Tongue (tissue), 3 donors: ENCODE measurements at places on chromosomes 2 and 18.

GRCh38 chr2:13576406-13577036, 859.8 kb downstream of the TRIB2 start:
- no peak for DNase-seq

GRCh38 chr18:6374935-6375529, 39.7 kb downstream of the L3MBTL4 start:
- no peak for DNase-seq

- no peak for DNase-seq
Observed at GRCh38 chr2:134193006-134193405, 60.9 kb upstream of the MGAT5 start.

DNA sequence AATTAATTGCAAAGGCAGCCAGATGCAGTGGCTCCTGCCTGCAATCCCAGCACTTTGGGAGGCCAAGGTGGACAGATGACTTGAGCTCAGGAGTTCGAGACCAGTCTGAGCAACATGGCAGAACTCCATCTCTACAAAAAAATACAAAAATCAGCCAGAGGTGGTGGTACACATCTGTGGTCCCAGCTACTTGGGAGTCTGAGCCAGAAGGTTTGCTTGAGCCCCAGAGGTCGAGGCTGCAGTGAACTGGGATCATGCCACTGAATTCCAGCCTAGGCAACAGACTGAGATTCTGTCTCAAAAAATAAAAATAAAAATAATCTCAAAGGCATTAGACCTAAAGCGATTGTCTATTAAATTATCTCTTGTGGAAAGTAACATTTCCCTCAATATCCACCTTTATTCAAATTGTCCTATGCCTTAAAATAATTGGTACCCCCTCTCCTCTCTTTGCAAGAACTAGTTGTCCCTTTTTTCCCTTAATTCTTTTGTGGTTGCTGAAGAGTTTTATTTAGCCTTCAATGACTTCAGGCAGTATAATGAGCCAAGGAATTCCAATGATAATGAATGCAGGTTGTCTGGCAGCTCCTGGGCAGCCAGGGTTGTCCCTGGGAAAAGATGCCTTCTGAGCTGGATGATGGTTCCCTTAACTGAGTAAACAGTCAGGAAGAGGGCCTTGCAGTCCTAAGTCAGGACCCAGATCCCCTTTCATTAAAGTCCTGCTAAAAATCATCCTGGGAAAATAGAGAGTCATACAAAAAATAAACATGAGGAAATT, 32.2 kb downstream of the GPR75 start:
- no peak for DNase-seq

- DNase-seq: no peak
Observed at GRCh38 chr2:58606799-58607198, 365.7 kb upstream of the FANCL start.

DNA sequence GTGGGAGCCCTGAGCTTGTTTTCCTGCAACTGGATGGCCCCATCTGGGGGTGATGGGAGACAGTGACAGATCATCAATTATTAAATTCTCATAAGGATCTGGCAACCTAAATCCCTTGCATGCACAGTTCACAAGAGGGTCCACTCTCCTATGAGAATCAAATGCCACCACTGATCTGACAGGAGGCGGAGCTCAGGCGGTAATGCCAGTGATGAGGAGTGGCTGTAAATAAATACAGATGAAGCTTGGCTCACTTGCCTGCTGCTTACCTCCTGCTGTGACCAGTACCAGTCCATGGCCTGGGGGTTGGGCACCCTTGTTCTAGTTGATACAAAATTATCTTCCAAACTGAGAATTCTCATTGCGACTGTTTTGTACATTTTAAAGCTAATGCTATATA, 258.6 kb downstream of the CTNNA2 start:
- DNase-seq: no peak

DNA sequence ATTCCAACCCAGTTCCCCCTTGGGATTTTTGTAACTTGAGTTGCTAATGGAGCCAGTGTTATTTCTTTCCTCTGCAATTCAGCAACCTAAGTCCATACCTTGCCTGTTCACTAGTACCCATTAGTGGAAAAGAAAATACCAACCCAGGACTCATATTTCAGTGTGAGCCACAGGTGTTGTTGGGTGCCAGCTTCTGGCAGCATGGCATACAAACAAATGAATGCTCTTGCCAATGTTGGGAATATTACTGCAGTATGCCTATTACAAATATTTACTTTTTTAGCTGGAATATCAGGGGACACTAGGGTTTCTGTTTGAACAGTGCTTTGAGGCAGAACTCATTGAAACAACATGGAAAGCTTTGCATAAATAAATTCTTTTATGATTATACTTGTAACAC, 130.2 kb downstream of the NCKAP5 start:
- DNase-seq: no peak

GRCh38 chr18:8357320-8357719, 251.9 kb upstream of the RAB12 start:
- no peak for DNase-seq

DNA sequence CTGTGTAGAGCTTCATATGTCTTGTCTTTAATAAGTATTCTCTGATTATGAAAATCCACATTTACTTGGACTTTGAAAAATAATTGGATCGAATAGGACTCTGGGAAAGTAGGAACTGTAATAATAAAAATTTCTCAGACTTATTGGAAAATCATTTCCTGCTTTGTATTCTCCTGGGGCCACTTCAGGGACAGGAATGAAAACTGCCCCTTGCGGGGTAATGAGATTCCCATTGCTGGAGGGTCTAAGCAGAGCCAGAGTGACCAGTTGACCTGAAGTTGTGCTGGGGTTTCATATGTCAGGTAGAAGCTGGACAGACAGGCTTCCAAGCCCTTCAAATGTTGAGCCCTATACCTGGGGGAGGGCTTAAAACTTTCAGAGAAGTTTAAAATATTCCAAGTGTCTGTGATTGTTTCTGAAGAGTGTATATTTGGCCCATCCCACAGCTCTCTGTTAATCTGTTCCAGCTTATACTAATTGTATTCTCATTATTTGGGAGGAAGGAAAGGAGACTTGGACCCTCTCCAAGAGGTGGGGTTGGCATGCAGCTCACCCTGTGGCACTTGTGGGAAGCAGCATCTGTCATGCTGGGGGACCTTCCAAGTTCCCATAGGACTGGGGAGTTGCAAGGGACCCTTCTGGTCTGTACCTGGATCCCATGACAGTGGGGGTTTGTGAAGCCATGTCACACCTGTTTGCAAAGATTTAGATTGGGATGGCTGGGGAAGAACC, 268.7 kb upstream of the ATP5MC3 start:
- no peak for DNase-seq

DNA sequence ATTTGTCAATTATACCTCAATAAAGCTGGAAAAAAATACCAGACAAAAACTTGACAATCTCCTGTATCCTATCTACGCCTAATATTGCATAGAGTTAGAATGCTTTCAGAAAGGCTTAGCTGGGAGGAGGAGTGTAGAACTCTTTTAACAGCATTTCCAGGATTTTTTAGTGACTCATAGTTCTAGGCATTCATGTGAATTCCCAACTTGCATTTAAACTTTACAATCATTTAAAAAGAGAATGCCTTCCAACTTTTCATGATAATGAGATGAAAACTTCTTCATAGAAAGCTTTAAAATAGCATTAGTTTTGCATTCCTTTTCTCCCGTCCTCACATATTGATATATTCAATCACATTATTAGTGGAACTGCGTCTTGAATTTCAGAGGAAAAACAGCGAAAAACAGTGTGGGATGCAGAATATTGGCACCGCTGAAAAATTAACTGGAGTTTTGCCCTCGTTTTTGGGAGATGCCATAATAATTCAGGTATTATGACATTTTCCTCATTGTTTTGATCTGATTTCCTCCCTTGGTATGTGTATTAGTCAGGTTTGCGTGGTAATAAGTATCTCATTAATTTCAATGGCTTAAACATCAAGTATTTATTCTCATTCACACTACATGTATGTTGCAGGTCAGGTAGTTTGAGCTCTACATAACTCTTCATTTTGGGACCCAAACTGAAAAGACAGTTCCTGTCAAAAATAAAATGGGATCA, 293.2 kb upstream of the FIGN start:
- DNase-seq: no peak

- DNase-seq: peak; percentile 47
Observed at GRCh38 chr2:197308996-197309690, 1.4 kb downstream of the ANKRD44 start.

DNA sequence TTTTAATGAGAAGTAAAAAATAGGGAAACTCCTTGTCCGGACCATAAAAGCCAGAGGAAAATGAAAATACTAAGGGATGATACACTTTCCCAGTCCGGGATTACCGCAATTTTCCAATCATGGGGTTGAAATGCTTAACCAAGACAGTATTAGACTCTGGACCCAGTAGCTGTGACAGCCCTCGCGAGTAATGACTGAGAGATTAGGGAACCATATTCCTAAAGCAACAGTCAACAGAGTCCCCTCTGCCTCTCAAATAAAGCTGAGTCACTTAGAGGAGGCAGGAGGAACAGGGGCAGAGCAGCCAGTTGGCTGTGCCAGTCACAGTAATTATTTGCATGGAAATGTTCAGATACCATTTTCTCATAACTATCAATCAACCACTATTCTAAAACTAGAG, 34.8 kb downstream of the GPATCH11 start:
- DNase-seq: no peak

DNA sequence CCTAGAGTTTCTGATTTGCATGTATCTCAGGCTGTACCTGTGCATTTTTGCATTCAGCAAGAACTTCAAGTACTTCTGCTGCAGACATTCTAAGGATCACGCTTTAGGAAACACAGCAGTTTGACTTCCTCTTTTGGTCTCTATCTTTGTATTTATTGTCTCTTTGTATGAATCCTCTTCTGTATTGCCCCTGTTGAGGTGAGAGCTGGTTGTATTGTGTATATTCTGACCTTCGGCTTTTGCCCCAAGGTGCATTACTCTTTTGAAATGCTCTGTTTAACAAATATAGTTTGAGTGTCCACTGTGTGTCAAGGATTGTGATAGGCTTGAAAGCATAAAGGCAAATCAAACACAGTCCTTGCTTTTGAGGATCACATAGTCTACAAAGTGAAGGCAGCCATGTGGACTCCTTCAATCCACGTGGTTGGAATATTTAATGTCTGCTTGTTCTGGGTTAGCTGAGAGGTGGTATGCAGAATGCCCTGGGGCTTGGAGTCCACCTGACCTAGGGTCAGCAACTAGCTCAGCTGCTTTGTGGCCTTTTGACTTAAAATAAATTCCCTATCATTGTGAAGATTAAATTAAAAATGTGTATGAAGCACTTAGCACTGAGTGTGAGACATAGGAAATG, 108.1 kb downstream of the LYPD6 start:
- DNase-seq: no peak

DNA sequence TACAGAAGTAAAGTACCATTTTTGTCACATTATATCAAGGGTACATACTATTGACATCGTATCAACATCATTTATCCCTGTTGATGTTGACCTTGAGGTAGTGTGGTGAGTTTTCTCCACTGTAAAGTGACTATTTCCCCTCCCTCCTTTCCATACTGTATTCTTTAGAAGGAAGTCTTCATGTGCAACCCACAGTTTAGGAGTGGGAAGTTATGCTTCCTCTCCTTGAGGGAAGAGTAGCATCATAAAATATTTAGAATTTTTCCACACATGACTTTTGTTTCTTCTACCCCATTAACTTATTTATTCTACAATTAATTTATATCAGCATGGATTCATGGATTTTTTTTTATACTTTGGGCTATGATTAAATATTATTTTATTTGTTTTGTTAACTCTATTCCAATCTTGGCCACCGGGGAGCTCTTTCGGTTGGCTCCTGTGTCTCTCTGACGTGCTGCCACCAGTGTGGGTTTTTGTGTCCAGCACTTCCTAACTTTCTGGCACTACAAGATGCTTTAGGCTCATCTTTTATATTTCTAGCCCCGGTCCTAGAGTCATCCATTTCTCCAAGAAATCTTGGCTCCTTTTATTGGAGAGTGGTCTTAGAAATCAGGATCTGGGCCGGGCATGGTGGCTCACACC, 19.0 kb downstream of the AQP12B start:
- DNase-seq: no peak

DNA sequence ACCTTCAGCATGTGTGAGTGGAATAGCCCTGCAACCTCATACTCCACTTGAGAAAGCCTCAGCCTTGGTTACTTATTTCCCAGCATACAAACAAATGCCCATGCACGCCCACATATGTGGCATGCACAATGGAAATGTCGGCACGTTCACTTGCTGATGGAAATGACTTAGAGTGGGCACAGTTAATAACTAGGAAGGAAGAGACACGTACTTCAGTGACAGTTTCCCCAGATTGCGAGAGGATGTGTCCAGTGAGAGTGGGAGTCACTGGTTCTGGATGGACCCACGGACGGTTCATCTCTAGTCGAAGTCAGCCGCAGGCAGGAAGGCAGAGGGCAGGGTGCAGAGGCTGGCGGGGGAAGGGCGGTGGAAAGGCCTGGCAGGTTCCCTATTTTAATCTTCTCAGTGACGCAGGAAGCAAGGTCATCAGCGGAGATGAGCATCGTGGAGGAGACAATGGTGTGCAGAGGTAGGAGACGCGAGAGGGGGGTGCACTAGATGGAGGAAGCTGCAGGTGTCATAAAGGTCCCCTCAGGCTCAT, 350.7 kb upstream of the MYT1L start:
- DNase-seq: no peak

DNA sequence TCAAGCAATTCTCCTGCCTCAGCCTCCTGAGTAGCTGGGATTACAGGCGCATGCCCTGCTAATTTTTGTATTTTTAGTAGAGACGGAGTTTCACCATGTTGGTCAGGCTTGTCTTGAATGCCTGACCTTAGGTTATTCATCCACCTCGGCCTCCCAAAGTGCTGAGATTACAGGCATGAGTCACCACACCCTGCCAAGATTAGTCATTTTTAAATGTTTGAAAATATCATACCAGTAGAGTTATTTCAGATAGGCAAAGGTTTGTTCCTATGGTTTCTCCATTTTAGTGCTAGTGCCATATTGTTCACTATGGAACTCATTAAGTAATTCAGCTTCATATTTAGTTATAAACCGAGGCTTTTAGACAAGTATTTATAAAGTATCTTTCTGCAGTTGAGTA, 52.3 kb downstream of the HIBCH start:
- no peak for DNase-seq

DNA sequence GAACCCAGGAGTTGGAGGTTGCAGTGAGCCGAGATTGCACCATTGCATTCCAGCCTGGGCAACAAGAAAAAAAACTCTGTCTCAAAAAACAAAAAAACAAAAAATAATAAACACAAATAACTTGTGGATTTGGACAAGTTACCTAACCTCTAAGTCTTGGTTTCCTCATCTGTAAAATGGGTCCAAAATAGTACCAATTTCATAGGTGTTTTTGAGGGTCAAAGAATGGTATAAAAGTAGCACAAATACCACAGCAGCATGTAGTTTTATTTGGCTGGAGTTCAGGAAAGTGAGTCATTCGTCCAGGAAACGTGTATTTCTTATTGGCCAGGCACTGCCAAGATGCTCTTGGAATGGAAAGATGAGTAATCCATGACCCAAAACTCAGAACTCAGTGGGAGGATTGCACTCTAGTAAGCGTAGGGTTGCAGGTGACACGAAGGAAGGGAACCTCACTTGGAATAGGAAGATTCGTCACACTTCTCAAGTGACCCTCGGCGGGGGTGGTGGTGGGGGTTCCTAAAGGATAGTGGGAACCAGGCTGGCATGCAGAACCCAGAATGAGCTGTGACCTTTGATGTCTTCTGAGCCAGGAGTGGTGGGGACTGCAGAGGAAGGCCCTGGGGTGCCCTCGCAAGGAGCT, 24.4 kb downstream of the GRHL1 start:
- DNase-seq: no peak

- DNase-seq: no peak
Observed at GRCh38 chr2:215567504-215567903, 131.6 kb upstream of the FN1 start.
